ENCODE measurements at places on chromosomes 4 and X.

GRCh38 chrX:75963774-75964173 is 178.7 kb upstream of the MAGEE2 start:
- DNase-seq = no peak

DNA sequence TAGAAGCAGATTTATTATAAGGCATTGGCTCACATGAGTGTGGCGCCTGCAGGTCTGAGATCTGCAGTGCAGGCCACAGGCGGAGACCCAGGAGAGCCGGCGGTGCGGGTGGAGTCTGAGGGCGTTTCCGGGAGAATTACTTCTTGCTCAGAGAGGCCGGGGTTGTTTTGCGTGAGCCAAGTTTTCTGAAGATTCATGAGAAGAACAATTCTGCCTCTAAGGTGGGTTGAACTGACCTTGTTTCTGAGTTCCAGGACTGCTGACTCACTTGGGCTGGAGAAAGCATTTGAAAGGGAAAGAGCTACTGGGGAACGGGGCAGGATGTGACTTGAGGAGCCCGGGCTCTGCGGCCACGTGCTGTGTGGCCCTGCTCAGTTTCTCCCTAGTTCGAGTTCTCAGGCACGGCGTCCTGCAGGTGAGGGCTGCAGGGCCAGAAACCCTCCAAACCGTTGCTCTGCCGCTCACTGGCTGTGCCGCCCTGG is 36.7 kb upstream of the SORCS2 start:
- no peak for DNase-seq

DNA sequence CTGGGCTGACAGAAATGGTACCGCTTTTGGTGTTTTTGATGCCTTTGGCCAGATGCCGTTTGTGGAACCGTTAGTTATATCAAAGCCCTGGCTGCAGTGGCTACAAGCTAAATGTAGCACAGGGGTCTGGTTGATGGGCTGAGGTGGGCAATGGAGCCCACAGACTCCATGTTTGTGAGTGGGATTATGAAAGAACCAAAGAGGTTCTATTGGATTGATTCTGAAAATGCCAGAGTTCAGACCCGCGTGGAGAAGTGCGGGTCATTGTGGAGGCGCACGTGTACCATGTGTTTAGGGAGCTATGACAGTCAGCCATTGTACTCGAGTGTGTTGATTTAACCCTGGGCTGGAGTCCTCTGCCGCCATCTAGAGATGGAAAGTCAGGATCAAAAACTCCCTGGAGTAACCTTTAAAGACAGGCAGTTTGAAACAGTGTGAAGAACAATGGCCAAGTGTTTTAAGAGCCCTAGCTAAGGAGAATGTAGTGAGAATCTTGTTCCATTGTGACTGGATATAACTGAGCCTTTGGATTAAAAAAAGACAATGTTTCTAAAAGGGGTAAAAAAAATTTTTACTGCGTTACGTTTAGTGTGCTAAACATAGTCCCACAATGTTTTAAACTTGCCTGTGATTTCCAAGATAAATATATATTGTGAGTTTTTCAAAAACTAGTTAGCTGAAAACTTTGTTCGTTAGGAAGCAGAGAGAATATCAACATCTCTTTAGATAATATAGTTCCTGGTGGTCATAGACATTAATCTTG is 12.7 kb downstream of the ART3 start:
- no peak for DNase-seq

DNA sequence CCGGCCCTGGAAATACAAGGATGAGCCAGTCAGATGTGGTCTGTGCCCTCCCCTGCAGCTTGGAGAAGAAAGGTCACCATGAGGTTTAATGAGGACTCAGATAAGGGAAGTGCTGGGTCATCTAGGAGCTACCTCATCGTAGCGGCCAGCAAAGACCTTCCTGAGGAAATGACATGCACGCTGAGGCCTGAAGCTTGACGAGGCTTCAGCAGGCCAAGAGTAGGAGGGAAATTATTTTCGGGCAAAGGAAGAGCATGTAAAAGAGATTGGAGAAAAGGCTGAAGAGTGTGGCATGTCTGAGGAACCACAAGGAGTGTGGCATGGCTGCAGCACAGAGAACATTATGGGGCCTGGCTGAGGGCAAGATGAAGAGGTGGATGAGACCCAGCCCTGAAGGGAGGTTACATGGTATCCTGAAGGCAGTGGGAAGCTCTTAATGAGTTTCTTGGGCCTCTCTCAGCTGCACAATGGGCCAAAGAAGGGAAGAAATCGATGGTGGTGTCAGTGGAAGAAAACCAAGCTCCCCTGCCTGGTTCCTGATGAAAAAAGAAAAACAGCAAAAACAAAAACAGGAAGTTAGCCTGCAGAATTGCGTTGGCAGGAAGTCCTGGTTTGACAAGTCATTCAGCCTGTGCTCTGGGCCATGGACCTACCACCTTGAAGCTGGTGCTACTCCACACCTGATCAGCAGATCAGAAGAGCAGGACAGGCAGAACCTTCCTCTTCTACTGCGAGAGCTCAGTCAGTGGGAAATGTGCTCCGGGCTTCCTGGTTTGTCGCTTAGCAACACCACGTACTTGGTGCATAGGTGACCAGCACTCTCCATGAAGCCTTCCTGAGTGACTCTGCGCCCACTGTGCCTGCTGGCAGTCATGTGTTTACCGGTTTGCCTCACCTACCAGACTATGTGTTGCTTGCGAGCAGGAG is 134.5 kb upstream of the KLF3 start:
- DNase-seq = peak; percentile 37

DNA sequence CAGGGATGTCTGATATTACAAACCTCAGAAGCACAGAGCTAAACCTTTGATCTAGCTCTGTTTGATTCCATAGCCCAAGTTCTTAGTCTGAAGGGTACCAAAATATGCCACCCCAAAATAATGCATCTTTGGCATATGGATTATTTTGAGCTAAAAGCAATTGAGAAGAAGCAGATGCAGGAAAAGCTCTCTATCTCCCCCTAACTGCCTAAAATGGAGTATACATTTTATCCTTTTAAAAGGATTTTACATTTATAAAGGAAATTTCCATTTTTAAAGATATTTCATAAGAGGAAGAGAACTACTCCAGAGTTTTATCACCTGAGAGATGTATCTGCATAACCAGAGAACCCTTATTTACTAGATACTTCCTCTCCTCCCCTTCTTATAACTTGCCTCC is 158.7 kb downstream of the ZNF674 start:
- DNase-seq = no peak

GRCh38 chr4:53004497-53005148 is 142.5 kb downstream of the RASL11B start:
- no peak for DNase-seq

DNA sequence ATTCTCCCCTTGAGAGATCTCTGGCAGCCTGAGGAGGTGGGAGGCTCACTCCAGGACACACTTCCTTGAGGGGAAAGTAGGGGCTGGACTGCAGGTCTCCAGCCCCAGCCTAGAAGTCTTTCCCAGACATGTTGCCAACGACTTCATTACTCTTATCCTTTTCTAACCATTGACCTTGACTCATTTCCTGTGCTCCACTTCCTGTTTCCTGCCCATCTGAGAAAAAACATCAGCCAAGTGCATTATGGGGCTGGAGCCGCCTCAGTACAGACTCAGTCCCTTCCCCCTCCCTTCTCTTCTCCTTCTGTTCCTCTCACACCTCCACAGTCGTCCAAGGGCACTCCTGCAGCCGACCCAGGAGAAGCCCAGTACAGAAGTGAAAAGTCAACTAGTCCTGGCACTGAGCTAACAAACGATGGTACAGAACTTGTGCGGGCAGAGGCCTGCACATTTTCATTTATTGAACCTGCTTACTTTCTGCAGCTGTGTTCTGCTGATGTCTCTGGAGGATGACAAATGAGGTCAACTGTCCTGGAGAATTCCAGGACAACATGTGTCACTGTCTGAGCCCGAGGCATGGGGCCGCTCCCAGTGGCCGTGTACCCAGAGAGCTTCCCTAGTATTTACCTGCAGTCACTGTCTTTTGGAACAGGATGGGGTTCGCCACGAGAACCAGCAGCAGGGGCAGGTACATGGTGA is 20.1 kb downstream of the GPR143 start:
- DNase-seq = no peak

DNA sequence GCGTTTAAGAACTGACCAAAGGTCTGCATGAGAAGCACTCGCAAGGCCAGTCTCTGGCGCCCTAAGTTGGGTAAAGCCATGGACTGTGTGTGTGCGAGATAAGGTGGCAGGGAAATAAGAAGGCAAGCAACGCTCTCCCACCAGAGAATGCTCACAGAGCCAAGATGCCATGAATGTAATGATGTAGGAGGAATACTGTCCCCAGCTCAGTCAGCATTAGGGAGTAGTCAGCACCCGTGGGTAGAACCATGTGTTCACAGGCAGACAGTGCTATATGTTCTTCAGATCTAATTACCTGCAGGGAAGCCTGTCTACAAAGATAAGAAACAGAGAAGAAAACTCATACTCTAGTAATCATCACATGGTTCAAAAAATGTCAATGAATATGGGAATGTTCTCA is 68.8 kb downstream of the SEC24D start:
- no peak for DNase-seq

DNA sequence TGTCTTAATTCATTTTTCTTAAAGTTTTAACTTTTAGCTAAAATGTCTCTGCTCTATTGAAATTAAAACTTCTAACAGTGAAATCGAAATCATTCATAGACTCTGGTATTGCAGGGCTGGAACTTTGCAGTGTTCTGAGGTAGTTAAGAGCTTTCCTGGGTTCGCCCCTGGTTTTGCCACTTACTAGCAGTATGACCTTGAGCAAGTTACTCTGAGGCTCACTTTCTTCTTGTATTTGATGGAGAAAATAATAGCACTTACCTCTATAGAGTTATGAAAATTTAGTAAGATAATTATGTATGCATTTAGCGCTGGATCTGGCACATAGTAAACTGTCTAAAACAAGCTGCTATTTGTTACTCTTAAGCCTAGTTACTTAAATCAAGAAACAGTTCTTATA is 1.7 kb downstream of the SLAIN2 start:
- DNase-seq = no peak

- no peak for DNase-seq
Observed at GRCh38 chrX:153647461-153648357, 706 bp downstream of the DUSP9 start.

DNA sequence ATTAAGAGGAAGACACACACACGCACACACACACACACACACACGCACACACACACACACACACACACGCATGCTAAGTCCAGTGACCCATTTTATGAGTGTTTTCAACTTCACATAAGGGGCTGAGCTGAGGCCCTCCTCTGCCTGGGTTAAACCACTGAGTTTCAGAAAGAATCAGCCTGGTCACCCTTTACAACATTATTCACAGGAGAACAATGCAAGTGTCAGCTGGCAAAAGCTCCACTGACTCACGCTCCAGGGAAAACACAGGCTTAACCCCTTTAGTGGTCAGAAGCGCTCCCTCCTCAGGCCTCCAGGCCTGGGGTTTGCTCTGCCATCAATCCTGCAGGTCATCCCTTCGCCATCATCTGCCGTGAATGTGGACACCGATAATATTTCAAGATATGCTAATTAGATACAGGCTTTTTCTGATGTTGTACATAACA is 46.9 kb downstream of the ACOX3 start:
- no peak for DNase-seq

DNA sequence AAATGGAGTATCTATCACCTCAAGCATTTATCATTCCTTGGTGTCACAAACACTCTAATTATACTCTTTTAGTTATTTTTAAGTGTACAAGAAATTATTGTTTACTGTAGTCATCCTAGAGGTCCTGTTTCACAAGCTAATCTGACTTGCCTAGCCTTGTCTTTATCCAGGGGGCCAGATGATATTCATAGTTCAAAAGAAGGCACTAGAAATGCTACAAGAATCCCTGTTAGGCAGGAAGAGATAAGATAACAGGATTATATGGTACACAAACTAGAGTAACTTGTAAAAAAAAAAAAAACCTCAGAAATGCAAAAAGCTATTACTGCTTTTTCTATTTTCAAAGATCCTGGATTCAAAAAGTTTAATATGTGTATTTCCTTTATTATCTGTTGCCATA is 95.8 kb downstream of the MBNL3 start:
- DNase-seq = no peak

DNA sequence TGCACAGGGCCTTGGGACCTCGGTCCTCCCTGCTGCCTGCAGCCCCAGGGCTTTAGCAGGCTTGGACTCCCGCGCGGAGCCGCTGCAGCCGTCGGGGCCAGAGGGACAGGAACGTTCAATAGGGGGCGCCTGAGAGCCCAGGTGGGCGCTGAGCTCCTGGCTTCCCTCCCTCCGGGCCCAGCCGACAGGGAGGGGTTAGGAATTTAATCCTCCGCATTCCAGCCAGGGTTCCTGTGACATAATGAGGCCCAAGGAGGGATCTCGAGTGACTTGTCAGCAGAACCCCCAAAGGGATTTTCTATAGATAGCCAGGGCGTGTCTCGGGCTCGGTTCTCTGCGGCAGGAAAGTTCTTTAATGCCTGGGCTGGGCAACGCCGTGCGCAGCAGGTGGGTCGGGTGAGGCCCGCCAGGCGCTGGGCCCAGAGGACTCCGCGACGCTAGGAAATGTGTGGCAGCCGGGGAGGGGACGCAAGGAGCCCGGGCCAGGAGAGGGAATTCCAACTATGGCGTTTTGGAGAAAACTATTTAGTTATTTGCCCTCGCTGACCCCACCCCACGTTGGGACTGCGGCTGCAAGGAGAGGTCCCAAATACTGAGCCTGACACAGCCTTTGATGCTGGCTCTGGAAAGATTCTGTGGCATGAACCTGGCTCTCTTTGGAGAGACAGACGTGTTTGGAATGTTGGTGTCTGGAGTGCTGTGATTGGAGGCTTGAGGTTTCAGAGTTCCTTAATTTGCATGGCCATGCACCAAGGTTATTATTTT is 285.2 kb upstream of the GATB start:
- DNase-seq = no peak

DNA sequence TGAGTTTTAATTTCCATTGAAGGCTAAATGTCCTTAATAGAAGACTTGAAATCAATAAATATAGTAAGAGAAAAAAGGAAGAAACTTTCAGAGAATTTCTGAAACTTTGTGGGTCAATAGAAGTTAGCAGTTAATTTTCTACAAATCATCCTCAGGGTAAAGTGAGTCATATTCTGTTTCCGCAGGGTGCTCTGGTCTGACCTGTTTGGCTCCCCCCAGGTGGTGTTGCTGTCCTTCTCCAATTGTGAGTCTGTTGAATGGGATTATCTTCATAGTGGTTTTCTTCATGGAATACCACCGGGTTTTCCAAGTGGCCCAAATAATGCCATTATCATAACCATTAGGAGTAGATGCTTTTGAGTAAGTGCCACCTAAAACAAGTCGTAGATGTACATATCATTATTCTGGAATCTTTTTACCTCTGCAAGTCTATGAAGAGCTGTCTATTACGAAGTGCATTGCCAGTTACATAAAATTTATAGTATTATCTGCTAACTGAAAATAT is 7.7 kb downstream of the FGG start:
- DNase-seq = no peak

GRCh38 chr4:153218961-153219360 is 14.7 kb downstream of the TRIM2 start:
- DNase-seq = no peak

Measured in stimulated activated CD4-positive, alpha-beta T cell treated with anti-CD3 and anti-CD28 coated beads, Interleukin-4, amount 100 ng/mL, for 48 hours (primary cell).